ENCODE measurements at places on chromosomes 13 and 19. TPM values are rescaled to one million over a fixed set of nuclear protein-coding genes. Genes with fewer than 3 reads are reported as not detected.

The IGFL1 gene
- not detected for total RNA-seq

- DNase-seq = no peak
Measured at GRCh38 chr19:57192077-57192420, 749 bp downstream of the ZNF264 start.

GRCh38 chr19:14048443-14049153 lies 13.3 kb downstream of the PALM3 start:
- DNase-seq = no peak

The PRR36 gene
- not detected for total RNA-seq

The TGFBR3L gene
- total RNA-seq = 2.3 TPM

DNA sequence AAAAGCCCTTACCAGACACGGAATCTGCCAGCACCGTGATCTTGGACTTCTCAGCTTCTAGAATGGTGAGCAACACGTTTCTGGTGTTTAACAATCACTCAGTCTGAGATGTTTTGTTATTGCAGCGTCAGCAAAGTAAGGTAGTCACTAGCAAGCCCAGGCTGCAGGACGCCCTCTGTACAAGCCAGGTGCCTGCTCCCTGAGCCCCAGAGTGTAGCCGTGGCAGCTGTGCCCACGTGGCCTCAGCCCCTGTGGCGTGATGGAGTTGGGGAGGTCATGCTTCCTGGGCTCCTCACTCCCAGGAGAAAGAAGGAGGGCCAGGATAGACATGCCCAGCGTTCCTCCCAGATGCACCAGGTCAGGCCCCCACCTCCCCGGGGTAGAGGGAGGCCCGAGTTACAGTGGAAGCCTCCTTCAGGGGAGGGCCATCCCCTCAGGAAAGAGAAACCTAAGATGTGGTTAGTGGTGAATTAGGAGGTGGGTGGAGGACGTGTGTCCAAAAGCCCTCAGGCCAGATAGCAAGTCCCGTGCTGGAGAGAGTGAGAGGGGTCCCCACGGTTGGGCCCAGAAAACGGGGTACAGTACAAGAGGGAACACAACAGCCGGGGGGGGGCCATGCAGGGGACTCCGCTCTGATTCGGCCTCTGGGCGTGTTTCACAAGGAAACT lies 169.6 kb upstream of the SOX1 start:
- DNase-seq = no peak

DNA sequence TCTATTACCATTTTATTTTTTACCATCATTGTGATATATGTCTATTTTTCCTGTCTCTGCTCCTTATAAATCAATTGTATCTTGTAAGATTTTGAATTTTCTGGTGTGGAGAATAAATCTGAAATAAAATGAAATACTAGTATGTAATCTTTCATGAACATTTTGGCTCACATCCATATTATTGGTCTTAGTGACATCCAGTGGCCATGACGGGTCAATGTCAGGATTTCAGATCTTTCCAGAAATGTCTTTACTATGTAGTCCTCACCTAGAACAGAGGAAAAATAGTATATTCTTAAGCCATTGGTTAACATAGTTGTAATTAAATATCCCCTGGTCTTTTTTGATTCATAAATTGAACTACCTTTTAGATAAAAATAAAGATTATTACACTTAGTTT lies 109.8 kb upstream of the GPC6 start:
- DNase-seq = no peak

GRCh38 chr19:17860331-17860992 lies 752 bp downstream of the RPL18A start:
- no peak for DNase-seq

DNA sequence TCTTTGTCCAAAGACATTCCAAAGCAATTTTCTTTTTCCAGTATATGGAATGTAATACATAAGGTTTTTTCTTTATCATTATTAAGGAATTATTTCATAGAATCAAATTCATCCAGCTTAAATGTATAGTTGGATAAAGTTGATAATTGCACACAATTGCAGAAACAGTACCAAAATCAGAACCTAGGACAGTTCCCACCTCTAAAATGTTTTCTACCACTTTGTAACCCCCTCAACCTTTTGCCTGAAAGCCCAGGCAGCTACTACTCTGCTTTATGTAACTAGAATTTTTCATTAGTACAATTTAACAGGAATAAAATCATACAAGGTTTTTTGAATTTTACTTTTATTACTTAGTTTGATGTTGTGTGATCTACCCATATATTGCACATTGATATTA lies 98.0 kb downstream of the PRR20E start:
- DNase-seq = no peak

GRCh38 chr19:39916851-39917396 lies 17.5 kb downstream of the FCGBP start:
- DNase-seq = no peak

DNA sequence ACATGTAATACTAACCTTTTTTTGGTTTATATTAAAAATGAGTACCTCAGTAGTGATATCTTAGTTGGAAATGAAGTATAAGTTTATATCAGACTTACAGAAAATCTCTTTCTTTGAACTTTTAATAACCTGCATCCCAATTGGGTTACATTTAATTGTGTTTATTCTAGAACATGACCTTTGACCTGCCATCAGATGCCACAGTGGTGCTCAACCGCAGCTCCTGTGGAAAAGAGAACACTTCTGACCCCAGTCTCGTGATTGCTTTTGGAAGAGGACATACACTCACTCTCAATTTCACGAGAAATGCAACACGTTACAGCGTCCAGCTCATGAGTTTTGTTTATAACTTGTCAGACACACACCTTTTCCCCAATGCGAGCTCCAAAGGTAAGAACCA lies 12.4 kb downstream of the LAMP1 start:
- no peak for DNase-seq

DNA sequence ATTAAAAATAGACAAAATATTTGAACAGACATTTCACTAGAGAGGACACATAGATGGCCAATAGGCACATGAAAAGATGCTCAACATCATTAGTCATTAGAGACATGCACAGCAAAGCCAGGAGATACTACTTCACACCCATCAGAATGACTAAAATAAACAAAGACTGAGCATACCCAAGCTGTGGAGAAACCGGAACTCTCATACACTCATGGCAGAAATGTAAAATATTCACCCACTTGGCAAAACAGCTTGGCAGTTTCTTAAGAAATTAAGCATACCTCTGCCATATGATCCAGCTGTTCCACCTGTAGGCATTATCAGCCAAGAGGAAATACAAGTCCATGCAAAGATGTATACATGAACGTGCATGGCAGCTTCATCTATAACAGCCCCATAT lies 213.4 kb downstream of the TSHZ3 start:
- no peak for DNase-seq

- DNase-seq = peak; percentile 54
Measured at GRCh38 chr19:16077984-16078758, 1.9 kb downstream of the TPM4 start.

- DNase-seq = no peak
Measured at GRCh38 chr19:42344336-42344893, 19.0 kb downstream of the MEGF8 start.

DNA sequence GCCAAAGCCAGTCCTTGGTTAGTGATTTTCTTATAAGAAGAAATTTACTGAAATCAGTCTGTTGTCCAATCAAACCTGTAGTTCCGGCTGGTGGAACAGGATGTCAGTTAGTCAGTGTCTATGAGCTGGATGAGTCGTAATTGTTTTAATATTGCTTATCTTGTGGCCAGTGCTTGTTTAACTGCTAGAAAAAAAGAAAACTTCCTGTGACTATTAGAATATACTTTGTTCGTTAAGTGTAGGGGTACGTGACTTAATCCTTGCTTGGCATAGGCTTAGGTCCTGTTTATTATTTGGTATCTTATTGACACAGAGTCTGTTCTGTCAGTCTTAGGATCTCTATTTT lies 1484.8 kb upstream of the MIR17HG start:
- DNase-seq = no peak

DNA sequence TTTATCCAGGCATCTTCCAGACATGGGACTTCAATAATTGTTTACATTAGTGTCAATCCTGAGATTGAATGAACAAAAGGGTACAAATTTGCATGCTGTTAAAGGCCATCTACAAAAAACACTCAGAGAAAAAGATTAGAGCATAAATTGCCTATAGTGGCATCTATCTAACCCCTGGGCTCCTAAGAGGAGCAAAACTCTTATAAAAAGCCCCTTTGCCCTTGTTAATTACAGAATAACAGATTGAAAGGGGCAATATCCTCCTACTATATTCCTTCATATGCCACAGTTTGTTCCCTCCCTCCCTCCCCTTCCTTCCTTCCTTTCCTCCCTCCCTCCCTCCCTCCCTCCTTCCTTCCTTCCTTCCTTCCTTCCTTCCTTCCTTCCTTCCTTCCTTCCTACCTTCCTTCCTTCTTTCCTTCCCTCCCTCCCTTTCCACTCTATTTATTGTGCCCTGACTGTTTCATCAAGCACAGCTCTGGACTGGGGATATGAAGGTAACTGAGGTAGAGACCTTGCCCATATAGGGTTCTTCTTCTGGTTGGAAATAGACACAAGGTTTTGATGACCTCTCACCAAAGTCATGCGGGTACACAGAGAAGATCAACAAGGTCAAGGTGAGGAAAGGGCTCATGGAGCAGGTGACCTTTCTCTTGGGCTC lies 49.5 kb downstream of the PCDH8 start:
- no peak for DNase-seq

The RNASEH2A gene
- 5.2 TPM for total RNA-seq

DNA sequence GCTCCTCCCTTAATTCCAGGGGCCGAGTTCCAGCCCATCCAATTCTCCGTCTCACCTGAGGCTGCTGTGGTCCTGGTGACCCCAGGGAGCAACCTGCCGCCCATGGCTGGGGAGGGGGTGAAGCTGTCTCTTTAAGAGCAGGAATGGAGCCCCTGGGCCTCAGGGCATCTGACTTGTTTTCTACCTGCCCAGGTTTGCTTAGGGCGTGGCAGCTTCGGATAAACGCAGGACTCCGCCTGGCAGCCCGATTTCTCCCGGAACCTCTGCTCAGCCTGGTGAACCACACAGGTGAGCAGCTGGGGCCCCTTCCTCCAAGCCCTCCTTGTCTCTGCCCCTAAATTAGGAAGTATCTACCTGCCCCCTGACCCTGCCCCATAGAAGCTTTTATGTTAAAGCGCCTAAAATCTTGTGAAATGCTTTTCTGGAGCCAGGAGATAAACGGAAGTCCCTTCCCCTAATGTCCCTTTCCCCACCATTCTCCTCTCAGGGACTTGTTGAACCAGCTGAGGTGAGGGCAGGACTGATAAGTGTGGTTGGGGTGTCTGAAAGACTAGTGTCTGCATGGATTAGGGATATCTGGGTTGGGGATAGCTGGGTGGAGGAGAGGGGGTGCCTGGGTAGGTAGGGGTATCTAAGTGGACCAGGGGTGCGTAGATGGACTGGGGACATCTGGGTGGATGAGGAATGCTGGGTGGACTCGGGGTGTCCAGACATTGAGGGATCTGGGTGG lies 614 bp downstream of the FXYD3 start:
- DNase-seq = peak; percentile 69

The KLK11 gene
- 21.1 TPM for total RNA-seq

DNA sequence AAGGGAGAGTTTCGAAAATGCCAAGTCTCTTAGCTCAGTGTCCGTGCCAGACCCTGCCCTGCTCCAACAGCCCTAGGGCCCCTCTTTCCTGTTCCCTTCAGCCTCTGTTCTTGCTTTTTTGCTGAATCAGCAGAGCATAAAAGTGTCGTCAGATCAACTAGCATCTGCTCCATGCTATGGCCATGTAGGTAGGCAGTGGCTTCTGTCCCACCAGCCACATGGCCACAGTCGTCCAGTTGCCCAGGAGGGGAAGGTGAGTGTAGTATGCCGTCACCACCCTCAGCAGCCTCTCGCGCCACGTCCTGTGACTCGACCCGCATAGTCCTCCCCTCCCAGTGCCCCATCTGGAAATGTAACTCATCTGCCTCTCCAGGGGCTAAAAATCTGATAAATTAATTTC lies 50.9 kb upstream of the ATP11A start:
- peak; percentile 25 for DNase-seq

GRCh38 chr13:92609376-92609775 lies 617.2 kb upstream of the GPC6 start:
- DNase-seq = no peak

The NBEA gene
- total RNA-seq = 7.5 TPM

DNA sequence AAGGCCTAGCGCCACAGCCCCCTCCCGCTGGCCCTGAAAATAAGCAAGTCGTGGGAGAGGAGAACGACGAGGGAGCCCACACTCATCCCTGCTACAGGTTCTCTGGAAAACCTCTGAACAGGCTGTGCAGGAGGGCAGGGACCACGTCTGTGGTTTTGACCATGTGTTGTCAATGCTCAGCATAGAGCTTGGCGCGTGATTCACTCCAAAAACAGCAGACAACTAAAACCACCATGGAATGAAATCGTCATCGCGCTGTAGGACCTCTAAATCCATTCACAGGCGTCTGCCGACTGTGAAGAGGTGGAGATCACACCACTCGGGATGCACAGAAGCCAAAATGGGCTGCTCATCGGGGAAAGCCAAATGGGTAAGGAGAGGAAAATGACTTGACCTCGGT lies 121.3 kb downstream of the COL4A1 start:
- no peak for DNase-seq

The PDX1 gene
- total RNA-seq = not detected

- DNase-seq = no peak
Measured at GRCh38 chr13:109989686-109990085, 203.3 kb upstream of the IRS2 start.

DNA sequence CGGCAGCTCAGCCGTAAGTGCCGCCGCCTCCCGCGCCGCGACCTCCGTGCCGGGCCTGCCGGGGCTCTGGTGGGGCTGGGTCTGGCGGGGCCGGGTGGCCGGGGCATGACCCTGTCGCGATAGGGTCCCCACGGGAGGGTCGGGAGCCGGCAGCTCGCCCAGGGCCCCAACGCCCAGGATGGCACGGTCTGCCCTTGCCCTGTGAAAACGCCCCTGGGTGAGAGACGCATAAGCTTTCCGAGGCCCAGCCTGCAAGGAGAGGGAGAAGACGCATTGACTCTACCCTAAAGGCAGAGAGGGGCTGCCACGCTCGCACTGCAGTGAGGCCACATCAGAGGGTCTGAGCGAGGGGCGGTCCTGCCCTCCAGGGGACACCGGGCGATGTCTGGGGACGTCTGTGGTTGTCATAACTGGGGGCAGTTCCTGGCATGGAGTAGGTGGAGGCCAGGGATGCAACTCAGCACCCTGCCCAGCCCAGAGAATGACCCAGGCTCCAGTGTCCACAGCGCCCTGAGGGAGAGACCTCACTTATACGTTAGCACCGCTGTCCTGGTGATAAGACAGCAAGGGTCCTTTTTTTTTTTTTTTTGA lies 539 bp downstream of the ZNF554 start:
- DNase-seq = no peak

The NPAS1 gene
- total RNA-seq = not detected

The CEACAM21 gene
- total RNA-seq = 0.66 TPM

The PSG6 gene
- not detected for total RNA-seq

- DNase-seq = no peak
Measured at GRCh38 chr13:71659404-71659803, 207.6 kb downstream of the DACH1 start.

DNA sequence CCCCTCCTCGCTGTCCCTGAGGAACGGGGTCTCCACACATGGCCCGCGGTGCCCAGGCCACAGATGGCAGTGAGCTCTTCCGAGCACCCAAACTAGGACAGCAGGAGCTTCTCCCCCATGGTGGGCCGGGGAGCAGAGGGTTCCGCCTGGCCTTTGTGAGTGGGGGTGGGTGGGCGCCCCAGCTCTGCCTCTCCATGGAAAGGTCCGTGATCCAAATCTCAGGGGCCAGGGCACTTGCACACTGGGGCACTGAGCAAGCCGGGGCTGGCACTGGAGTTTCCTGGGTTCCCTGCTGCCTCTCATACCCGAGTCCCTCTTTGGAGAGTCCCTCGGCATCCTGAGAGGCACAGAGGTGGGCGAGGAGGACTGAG lies 2.2 kb upstream of the DIRAS1 start:
- no peak for DNase-seq

All from breast epithelium (tissue), 4 donors.